ENCODE measurements at places on chromosomes 5 and 9. TPM values are rescaled to one million over a fixed set of nuclear protein-coding genes. Genes with fewer than 3 reads are reported as not detected.

LCN10 gene
- 11.7 TPM for total RNA-seq

GRCh38 chr5:8033261-8033660 lies 164.3 kb downstream of the MTRR start:
- DNase-seq: no peak
- H3K4me1 ChIP-seq: no peaks in the 10 kb centered on the region
- H3K27me3 ChIP-seq: no peaks in the 10 kb centered on the region
- H3K36me3 ChIP-seq: no peaks in the 10 kb centered on the region

DNA sequence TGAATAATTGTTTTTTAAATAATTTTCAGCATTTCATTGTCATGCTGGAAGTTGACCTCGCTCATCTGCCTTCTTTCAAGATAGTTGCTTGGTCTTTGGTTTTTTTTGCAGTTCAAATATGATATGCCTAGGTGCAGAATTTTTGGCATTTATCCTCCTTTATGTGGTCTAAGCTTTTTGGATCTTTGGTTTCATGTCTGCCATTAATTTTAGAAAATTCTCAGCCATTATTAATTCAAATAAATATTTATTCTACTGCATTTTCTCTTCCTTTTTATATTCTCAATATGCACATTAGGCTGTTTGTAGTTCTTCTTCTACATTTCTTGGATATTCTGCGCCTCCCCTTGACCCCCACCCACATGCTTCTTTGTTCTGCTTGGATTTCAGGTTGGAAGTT lies 63.6 kb downstream of the PHF2 start:
- no peaks in the 10 kb centered on the region for H3K27me3 ChIP-seq
- no peaks in the 10 kb centered on the region for H3K36me3 ChIP-seq
- no peak for DNase-seq
- H3K4me1 ChIP-seq: no peaks in the 10 kb centered on the region
- H3K4me3 ChIP-seq: no peak overlapping the region

MARVELD2 gene
- 6.9 TPM for total RNA-seq

Data from testis (tissue), 5 donors.